ENCODE measurements at places on chromosomes 5 and 9.

GRCh38 chr9:77927265-77927664 lies 104.3 kb downstream of the GNAQ start:
- DNase-seq: no peak

DNA sequence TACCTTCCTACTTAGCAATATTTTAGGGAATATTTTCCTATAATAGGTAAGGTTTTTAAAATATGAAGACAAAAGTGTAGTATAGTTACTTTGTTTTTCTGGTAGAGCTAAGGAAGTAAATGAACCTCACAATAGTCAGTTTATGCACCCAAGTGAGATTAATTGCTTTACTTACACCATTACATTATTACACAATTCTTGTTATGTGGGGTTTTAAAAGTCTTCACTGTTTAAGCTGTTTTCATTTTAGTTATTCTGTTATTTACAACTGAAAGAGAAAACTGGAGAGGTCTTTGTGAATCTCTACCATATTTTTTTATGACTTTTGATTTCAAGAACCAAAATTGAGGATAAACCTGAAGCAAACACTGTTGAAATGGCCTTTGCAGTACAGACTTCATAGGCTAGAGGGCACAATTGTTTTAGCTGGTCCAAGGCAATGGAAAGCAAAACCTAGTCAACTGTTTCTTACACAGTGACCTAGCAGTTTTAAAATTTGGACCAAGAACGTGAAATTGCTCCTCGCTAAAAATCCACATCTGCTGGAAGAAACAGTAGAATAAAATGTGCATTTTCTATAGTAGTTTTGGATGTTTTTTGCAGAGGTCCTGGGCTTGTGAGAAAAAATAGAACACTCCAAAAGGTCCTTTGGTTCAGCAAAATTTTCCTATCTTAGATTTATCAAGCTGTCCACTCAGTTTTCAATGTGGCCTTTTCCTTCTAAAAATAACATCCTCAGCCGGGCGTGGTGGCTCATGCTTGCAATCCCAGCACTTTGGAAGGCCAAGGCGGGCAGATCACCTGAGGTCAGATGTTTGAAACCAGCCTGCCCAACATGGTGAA lies 66.4 kb upstream of the FER start:
- no peak for DNase-seq

DNA sequence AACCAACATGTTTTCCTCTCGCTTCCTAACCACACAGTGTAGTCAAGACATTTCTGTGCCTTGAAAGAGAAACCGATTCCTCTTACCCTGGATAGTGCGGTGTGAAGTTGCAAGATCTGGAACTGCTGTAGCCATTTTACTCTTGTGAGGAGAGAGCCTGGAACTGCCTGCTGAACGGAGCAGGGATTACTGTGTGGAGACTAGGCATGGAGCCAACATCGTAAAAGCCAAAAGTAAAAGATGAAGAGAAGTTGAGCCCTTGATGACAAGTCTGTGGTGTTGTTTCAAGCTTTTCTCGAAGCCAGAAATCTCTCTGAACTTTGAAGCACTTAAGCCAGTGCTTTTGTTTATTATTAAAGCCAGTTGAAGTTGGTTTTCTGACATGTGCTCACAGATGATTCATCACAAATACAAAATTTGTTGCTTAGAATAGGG lies 110.1 kb upstream of the GRIN3A start:
- DNase-seq: no peak

DNA sequence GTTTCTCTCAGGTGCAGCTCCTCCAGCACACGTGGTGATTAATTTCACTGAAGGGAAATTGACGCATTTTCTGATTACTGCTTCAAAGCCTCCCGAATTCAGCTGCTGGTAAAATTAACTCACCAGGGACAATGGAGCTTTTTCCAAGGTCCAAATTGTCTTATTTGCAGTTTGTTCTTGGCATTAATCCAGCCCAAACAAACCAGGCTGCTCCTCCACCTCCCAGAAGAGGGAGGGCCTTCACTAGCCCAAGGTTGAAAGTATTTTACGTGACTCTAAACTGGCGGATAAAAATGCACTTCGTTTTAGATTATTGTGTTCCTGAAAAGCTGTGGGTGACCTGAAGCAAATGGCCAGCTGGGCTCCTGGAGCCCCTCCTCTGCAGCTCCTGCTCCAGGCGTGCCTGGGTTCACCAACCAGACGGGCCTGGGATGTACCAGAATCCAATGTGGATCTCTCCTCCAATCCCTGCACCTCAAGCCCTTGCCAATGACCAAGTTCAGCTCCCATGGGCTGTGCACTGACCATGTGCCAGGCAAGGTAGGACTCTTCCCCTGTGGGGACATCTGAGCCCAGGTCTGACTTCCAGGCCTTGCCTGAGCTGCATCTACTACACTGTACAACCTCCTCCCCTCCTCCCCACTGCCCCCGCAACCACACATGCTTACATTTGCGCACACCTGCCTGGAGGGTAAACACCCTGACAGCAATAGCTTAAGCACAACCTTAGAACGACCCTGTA lies 193.4 kb downstream of the CDK5RAP2 start:
- DNase-seq: no peak

- DNase-seq: no peak
Measured at GRCh38 chr9:85137696-85138095, 468.2 kb downstream of the NTRK2 start.

Data from stimulated activated CD8-positive, alpha-beta memory T cell treated with anti-CD3 and anti-CD28 coated beads, Interleukin-4, amount 100 ng/mL, for 1 hour (primary cell).